Activated T-helper 1 cell treated with anti-CD3 and anti-CD28 coated beads, Interleukin-12 subunit alpha, Interleukin-12 subunit beta, Interleukin-2, Interleukin-4 antibody, amounts not matched to agents 30 ng/mL and 10 ng/mL and 1 ng/mL, durations not matched to agents 14 hours and 24 hours and 36 hours (primary cell): ENCODE measurements at places on chromosomes 13 and 19. TPM values are rescaled to one million over a fixed set of nuclear protein-coding genes. Genes with fewer than 3 reads are reported as not detected.
A peak's percentile ranks its signal among the peaks of the same experiment; 100 is the strongest.

Gene PSG1
- not detected in 2 replicates for total RNA-seq

- peaks cover 9% of the 10 kb centered on the region for H3K27me3 ChIP-seq
- no peak overlapping the region for H3K27ac ChIP-seq
- H3K4me1 ChIP-seq = no peaks in the 10 kb centered on the region
- no peak for DNase-seq
Measured at GRCh38 chr13:25352806-25353205, 19.0 kb upstream of the ATP8A2 start.

DNA sequence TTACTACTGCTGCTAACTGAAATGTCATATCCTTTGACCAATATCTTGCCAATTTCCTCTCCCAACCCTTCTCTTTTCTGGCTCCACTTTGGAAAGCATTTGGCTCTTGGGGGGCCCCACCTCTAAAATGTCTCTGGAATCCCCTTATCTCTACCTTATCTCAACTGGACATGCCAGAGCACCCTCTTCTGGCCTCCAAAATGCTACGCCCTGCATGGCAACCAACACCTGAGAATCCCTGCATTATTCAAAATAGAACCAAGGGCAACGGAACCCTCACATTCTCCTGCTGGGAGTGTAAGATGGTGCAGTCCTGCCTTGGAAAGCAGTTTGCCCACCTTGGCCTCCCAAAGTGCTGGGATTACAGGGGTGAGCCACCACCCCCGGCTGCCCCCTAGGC lies 35.3 kb downstream of the CERS4 start:
- H3K4me3 ChIP-seq = no peak overlapping the region
- no peaks in the 10 kb centered on the region for H3K27me3 ChIP-seq

DNA sequence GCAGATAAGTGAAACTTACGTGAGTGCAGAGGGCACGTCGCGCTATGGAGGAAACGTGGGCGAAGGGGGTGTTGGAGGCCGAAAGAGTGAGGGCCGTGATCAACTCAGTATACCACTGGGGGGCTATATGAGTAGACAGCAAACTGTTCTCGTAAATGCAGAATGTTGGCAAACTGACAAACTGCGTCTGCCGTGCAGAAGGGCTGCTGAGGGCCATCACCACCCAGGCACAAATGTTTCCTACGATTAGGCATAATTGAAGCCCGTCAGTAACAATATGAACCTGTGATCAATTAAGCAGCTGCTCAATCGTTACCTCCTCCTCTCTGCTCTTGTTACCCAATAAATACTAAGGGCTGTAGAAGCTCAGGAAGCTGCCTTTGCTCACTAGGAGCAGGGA lies 17.3 kb upstream of the MADCAM1 start:
- peaks cover 3% of the 10 kb centered on the region for H3K27me3 ChIP-seq
- no peak overlapping the region for H3K4me3 ChIP-seq
- H3K36me3 ChIP-seq = peaks cover 5% of the 10 kb centered on the region

GRCh38 chr19:53867225-53868090 lies at the start of gene MYADM:
MYADM (plus strand) TSS chr19:53867883; CDS start chr19:53873530, 5,647 bp downstream.
- peaks cover 37% of the 10 kb centered on the region for H3K4me1 ChIP-seq
- peak within 1 kb of the TSS; percentile 96 for H3K27ac ChIP-seq
- H3K27me3 ChIP-seq = peaks cover 3% of the 10 kb centered on the region
- peak; percentile 100 for DNase-seq
- H3K36me3 ChIP-seq = peaks cover 13% of the 10 kb centered on the region

DNA sequence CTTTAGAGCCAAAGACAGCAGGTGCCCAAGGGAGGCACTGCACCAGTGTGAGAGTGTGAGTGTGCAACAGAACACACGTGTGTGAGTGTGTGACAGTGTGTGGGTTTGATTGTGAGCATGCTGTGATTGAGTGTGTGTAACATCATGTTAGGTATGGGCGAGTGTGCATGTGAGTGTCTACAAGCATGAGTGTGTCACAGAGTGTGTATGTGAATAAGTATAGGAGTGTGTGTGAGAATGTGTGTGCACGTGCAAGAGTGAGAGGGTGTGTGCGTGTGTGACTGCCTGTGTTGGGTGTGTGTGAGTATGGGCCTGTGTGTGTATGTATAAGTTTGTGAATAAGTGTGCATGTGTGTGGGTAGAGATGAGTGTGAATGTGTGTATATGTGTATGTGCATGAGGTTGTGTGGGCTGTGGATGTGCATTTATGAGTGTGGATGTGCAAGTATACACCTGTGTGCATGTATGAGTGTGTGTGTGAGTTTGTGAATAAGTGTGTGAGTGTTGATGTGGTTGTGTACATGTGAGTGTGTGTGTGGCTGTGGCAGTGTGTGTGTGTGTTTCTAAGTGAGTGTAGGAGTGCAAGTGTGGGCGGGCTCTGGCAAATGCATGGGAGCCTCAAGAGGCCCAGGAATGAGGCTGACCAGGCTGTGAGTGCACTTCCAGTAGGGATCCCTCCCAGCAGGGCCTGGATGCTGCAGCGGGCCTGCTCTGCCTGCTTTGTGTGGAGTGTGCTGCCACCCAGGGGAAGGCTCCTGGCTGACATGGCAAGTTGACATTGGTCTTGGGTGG lies 198.4 kb downstream of the COL4A1 start:
- H3K4me3 ChIP-seq = no peak overlapping the region

- H3K4me3 ChIP-seq = no peak overlapping the region
- no peaks in the 10 kb centered on the region for H3K36me3 ChIP-seq
Measured at GRCh38 chr19:39064405-39064804, 19.8 kb upstream of the ACP7 start.

Gene SPRY2
- total RNA-seq = 0.08 and 0.10 TPM in 2 replicates

Gene C1QTNF9B
- total RNA-seq = not detected in 2 replicates

DNA sequence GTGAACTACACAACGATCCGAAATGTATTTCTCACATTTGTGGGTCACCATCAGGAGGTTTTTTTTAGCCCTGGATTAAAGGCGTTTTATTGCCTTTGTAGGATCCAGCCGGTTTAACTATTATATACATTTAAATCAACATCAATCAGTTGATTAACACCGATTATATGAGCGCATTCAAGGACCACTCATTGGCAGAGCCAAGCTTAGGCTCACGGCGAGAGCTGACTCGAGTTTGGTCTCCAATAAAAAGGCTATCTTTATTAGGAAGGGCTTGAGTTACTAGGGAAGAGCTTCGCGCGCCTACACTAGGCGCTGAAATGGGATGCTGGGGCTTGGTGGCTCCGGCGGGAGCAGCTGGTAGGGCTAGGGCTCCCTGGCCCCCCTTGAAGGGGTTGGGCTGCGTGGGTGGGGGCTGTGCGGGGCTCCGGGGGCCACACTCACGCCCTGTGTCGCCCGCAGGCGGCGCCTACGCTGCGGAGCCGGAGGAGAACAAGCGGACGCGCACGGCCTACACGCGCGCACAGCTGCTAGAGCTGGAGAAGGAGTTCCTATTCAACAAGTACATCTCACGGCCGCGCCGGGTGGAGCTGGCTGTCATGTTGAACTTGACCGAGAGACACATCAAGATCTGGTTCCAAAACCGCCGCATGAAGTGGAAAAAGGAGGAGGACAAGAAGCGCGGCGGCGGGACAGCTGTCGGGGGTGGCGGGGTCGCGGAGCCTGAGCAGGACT lies 4.2 kb downstream of the PDX1 start:
- H3K4me1 ChIP-seq = peaks cover 7% of the 10 kb centered on the region
- no peak overlapping the region for H3K4me3 ChIP-seq
- H3K27ac ChIP-seq = peak overlapping the region; percentile 66
- no peak for DNase-seq
- peaks cover 78% of the 10 kb centered on the region for H3K27me3 ChIP-seq

- H3K4me3 ChIP-seq = peak overlapping the region; percentile 38
- H3K27me3 ChIP-seq = peaks cover 2% of the 10 kb centered on the region
- no peaks in the 10 kb centered on the region for H3K36me3 ChIP-seq
Measured at GRCh38 chr19:29622166-29623070, 16.3 kb downstream of the POP4 start.

- no peaks in the 10 kb centered on the region for H3K27me3 ChIP-seq
- no peaks in the 10 kb centered on the region for H3K4me1 ChIP-seq
- no peaks in the 10 kb centered on the region for H3K36me3 ChIP-seq
- DNase-seq = no peak
Measured at GRCh38 chr13:60453490-60453889, 56.5 kb downstream of the TDRD3 start.

DNA sequence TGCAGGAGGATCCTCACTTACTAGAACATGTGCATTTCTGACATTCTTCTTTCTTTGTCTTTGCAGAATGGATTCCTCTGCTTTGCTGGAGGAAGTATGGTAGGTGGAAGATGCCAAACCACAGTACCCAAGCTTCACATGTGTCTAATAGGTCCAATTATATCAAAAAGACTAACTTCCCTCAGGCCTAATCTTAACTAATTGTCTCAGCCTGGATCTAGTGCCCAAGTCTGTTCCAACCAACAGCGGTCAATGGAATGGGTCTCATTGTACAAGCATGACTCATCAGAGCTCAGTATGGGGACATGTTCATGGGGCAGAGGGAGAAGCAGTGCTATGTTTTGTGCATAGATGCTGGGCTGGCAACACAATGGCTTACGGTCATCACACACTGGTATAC lies 81.6 kb upstream of the CSNK1A1L start:
- no peak overlapping the region for H3K4me3 ChIP-seq
- no peak overlapping the region for H3K27ac ChIP-seq
- H3K4me1 ChIP-seq = no peaks in the 10 kb centered on the region
- no peaks in the 10 kb centered on the region for H3K36me3 ChIP-seq

DNA sequence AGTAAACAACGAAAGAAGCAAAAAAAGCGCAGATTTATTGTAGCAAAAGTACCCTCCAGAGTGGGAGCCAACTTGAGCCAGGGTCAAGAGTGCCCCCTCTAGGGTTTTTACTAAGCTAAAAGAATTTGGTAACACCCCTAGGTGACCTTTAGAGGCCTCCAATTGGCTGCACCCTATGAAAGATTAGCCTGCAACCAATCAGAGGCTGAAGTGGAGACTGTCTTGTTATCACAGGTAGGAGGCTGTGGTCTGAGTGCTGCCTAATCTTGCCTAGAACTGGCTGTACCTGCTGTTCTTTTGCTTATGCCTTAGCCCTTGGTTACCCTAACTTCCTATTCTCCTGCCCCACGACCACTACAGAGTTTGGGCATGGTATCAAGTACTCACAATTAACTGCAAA lies 38.3 kb downstream of the ANKRD10 start:
- no peak for DNase-seq
- no peak overlapping the region for H3K27ac ChIP-seq
- peaks cover 8% of the 10 kb centered on the region for H3K27me3 ChIP-seq
- peaks cover 10% of the 10 kb centered on the region for H3K36me3 ChIP-seq

GRCh38 chr13:49218493-49219051 lies 1.6 kb upstream of the MLNR start:
- H3K27me3 ChIP-seq = peaks cover 51% of the 10 kb centered on the region
- peaks cover 26% of the 10 kb centered on the region for H3K4me1 ChIP-seq
- no peaks in the 10 kb centered on the region for H3K36me3 ChIP-seq
- DNase-seq = no peak
- no peak overlapping the region for H3K27ac ChIP-seq

- no peak overlapping the region for H3K4me3 ChIP-seq
- H3K36me3 ChIP-seq = no peaks in the 10 kb centered on the region
- peaks cover 2% of the 10 kb centered on the region for H3K27me3 ChIP-seq
- H3K4me1 ChIP-seq = no peaks in the 10 kb centered on the region
Measured at GRCh38 chr13:95524264-95524901, 28.1 kb upstream of the CLDN10 start.

Gene CBY2
- not detected in 2 replicates for total RNA-seq
